ENCODE measurements at places on chromosomes 5 and 9.

DNA sequence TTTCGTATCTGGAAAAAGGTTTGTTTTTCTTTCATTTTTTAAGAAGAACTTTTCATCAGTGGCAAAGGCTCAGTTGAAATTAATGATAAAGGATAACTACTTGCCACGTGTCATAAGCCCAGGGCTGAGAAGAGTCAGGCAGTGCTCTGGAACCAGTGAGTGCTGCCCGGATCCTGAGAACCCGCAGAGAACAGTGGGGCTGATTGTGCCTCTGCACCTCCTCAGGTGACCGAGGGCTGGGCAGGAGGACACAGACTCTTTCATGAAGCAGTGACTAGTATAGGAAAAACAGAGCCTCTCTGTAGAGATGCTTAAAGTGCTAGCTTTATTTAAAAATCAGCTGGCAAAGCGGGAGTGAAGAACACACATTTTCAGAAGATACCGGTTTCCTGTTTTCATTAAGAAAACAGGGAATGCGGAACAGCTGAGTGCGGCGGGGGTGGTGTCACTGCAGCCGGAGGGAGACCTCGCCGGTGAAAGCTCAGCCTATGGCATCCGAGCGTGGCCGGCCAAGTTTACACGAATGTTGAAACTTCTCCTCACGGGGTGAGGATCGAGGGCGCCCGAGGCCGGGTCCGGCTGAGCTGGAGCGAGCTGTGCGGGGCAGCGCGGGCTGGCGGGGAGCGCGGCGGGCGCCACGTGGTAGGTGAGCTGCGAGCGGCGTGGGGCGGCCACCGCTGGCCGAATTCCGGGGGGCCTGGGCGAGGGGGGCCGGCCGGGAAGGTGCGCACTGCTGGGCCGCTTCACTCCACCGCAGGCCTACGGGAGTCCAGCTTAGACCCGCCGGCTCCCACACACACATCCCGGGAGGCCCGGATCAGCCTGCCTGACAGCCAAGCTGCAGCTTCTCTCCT, 134.7 kb upstream of the DMRT1 start:
- DNase-seq: peak; percentile 1

DNA sequence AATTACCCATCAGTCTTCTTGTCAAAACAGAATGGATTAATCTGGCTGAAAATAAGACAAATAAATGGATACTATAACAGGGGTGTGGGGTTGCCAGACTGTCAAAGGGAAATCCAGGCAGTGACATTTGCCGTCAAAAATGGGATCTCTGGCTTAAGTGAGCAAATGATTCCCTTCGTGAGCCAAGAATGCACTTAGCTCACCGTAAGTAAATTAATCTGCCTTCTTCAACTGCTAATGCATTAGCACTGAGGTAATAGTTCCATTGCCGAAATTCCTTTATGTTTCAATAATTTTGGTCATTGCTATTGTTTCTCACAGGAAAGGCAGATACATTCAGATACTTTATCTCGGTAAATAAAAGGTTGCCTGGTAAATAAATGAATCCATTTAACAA, 377.8 kb downstream of the KIAA0825 start:
- DNase-seq: no peak

GRCh38 chr5:154242442-154242841, 51.9 kb downstream of the GALNT10 start:
- DNase-seq: no peak

DNA sequence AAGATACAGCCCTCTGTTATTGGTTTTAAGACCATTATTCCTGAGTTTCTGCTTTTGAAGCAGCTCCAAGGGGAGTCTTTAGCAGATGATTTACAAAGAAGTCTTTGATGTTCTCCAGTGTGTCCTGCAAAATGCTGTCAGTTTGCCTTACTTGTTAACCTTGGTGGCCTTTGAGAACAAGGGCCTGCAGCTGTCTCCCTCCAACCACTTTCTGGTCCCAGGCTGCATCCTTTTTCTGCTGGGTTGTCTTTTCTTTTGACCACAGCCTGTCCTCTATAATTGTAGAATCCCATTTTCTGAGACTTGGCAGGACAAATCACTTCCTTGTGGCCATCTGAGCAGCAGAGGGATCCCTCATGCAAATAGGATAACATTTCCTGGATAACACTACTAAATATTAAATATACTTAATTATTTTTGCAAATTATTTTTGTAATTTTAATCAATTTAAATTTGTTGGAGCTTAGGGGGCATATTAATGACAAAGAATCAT, 281.4 kb downstream of the DMRT2 start:
- DNase-seq: no peak

- DNase-seq: no peak
These were observed 102.1 kb upstream of the ADRA1B start for GRCh38 chr5:159814222-159814621.

- no peak for DNase-seq
These were observed 29.1 kb downstream of the ARSK start for GRCh38 chr5:95583992-95584391.

GRCh38 chr5:54700986-54701578, 183.5 kb downstream of the SNX18 start:
- no peak for DNase-seq

GRCh38 chr9:92965061-92965758, 17.9 kb downstream of the FGD3 start:
- peak; percentile 44 for DNase-seq

GRCh38 chr5:98231089-98231488, 542.4 kb upstream of the RGMB start:
- no peak for DNase-seq

- DNase-seq: no peak
These were observed 14.7 kb downstream of the COL15A1 start for GRCh38 chr9:98958271-98958984.

DNA sequence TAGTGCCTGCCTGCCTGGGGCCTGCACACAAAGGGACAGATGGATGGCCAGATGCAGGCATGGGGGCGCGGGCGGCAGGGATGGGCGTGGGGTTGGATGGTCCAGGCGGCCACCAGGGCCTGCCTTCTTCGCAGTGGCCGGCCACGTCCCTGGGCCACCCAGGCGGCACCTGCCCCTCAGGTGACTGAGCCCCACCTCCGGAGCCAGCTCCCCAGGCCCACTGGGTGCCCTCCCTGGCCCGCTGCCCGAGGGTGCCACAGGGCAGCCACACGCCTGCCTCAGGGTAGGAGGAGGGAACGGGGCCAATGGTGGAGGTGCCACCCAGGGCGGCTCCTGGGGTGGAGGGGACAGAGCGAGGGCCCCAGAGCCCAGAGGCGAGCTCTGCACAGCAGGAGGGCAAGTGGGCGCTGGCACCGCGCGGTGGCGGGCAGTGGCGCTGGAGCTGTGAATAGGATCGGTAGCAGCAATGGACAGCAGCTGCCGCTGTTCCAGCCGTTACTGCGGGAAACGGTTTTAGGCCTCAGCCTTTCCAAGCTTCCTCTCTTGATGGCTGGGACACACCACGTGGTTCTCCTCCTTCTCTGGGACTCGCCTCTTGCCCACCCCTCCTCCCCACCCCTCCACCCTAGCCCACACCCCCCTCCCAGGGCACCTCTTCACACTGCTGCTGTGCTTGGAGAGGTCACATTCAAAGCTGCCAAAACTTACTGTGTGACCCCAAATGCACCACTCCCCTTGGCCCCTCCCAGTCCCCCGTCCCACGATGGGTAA, 19.1 kb downstream of the LHX3 start:
- DNase-seq: no peak

DNA sequence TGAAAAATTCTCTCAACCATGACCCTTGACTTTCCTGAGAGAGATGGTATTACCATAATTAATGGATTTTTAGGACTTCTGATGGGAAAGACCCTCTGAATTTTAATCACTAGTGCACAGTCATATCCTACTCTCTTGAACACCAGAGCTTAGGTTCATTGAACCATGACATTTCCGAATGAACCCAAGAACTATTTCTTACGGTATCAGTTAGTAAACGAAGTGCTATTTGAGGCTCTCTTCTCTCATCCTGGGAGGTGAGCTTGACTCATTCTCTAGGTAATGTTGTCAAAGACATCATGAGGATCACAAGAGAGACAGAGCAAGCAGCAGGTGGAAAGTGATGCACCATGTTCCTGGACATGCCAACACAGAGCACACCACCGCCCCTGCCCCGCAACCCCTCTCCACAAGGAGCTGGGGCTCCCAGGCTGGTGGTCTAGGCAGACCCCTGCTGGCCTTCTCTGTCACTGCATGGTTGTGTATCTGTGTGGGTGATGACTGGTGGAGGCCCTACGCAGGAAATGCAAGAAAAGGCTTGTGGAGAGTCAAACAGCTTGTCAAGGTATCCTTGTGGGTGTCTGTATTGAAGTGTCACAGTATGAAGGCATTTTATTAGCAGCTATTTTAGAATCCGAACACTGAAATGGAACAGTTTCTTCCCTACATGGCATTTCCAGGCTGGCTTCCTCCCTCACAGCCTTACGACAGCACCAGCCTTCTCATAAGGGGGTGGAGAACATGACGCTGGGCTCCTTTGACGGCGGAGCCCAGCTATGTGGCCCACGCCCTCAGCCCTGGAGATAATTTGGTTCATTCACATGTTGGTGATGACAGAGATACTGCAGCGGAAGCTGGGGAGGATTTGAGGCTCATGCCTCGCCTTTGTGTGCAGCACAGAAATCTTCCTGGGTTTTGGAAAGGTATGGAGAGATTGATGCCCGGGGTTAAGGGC, 297.6 kb downstream of the NTRK2 start:
- DNase-seq: no peak

DNA sequence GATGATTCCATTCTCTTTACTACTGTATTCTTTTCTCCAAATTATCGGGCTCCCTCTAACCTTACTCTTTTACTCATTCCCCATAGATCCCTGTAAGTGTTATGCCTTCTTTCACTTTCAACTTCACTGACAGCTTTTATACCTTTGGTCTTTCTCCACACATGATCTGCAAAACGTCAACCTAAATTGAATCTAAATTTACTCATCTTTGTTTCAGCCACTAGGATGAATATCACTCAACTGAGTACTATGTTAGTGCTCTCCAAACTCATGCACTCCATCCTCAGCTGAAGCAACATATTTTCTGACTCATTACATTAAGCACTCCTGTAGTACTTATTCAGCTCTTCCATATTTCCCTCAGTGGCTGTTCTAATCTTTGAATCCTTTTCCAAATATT, 133.4 kb downstream of the ADAMTS19 start:
- no peak for DNase-seq

GRCh38 chr5:127441799-127442484, 75.5 kb upstream of the PRRC1 start:
- DNase-seq: no peak

Data from CD4-positive, alpha-beta T cell treated with Interleukin-10 for 1 hour (primary cell).